CD8-positive, alpha-beta memory T cell (primary cell): ENCODE measurements at places on chromosomes 11 and 22. TPM values are rescaled to one million over a fixed set of nuclear protein-coding genes. Genes with fewer than 3 reads are reported as not detected.

- no peak for DNase-seq
These were observed 57.9 kb downstream of the NECTIN1 start for GRCh38 chr11:119671051-119671450.

DNA sequence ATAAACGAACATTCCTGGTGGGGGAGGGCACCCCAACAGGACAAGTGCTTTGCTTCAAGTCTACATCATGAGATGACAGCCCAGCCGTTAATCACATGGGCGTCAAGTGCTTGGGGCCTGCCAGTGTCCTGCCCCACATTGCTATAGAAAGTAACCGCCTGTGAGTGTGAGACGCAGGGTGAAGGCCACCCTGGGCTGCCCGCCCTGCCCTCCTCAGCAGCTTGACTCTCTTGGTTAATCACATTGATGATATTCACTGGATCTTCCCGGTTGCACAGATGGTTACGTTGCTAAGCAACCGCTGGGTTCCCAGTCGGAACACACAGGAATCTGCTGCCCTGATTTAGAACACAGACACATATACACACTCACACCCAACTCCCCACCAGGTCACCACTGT, 79.3 kb downstream of the CTTN start:
- no peak for DNase-seq

DNA sequence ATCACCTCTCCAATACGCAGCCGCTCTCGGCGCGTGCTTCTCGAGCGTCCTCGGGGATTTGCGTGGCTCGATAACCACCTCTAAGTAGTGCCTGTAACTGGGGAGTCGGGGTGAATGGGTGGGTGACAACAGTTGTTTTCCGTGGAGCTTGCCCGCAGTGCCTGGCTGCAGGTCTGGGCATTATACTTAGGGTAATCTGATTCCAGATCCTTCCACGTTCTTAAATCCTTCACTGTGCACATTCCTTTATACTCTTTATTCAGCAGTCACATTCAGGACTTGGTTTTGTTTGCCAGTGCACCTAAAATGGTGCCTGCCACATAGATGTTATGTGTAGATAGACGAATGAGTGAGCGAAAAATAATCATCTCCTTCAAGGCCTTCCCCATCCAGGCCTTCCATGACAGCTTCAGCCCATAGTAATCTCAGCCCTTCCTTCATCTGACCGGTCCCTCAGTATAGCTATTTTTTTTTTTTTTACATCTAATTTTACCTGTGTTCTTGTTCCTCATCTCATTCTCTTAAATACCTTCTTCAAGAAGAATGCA, 602 bp downstream of the NAT10 start:
- no peak for DNase-seq

Gene KRTAP5-1
- not detected for total RNA-seq

GRCh38 chr11:134026655-134027343, 42.1 kb upstream of the JAM3 start:
- DNase-seq: peak; percentile 31

Gene KRTAP5-8
- not detected for total RNA-seq

DNA sequence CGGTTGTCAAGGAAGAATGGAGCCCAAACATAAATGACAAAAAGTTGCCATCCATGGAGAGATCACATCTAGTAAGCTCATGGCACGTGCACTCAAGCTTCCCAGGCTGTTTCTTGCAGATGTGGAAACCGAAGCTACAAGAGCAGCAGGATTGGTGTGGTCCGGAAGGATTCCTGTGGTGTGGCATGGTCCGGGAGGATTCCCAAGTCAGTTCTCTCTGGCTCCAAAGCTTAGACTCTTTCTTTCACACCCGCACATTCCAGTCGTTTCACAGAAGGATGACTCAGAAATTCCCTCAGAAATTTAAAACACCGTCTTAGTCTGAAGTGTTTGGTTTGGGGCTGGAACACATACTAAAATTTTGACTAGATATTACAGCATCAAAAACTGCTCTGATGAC, 78.0 kb upstream of the DRD2 start:
- DNase-seq: no peak

DNA sequence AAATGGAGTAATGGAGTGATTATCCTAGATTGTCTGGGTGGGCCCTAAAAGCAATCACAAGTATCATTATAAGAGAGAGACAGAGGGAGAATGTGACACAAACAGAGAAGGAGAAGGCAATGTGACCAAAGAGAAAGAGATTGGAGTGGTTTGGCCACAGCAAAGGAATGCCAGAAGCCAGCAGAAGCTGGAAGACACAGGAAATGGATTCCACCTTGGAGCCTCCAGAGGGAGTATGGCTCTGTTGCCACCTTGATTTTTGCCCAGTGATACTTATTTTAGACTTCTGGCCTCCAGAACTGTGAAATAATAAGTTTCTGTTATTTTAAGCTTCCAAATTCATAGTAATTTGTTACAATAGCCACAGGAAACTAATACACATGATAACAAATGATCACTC, 36.8 kb upstream of the OR5P2 start:
- DNase-seq: no peak

GRCh38 chr11:134231958-134232659, 7.6 kb downstream of the VPS26B start:
- DNase-seq: no peak

GRCh38 chr22:38069372-38070249, 12.4 kb downstream of the PICK1 start:
- DNase-seq: no peak

Gene FGF19
- not detected for total RNA-seq

Gene OR5T2
- total RNA-seq: not detected

- no peak for DNase-seq
These were observed 19.7 kb downstream of the OR51E2 start for GRCh38 chr11:4677948-4678347.

Gene THY1
- total RNA-seq: 0.40 TPM

GRCh38 chr11:59584294-59584693, 31.3 kb downstream of the OSBP start:
- DNase-seq: no peak

Gene RFPL3
- not detected for total RNA-seq

Gene C11orf21
- total RNA-seq: 9.4 TPM

DNA sequence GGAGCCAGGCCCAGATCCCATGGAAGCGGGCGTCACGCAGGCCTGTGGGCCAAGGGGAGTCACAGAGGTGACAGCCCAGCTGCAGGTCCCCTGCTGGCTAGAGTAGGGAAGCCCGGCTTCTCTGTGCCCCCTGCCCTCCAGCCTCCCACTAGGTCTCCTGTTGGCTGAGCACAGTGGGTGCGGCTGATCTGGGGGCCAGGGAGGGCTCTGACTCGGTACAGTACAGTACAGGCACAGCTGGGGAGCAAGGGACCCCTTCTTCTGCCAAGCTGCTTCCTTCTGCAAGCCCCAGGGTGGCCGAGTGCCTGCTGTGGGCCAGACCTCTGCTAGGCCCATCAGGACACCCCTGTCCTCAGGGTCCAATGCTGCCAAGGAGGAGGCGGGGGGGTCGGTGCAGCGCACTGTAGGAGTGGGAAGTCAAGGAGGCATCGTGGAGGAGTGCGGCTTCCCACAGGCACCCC, 10.1 kb downstream of the SUSD2 start:
- no peak for DNase-seq

DNA sequence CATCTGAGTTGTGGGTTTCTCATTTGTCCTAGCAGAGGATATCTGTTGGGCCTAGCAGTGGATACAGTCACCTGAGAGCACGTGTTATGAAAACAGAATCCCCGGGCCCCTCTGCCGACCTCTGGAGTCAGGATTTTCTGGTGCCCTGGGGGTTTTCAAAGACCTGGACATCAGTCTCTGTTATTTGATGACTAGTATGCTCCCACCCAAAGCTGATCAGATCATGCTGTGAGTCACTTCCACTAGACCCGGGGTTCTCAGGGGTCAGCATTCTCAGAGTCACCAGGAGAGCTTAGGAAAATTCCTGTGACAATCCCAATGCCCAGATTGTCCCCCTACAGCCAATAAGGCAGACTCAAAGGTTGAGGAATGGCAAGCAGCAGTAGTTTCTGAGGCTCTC, 38.7 kb downstream of the KCNJ1 start:
- no peak for DNase-seq

Gene NUDT8
- 26.2 TPM for total RNA-seq

DNA sequence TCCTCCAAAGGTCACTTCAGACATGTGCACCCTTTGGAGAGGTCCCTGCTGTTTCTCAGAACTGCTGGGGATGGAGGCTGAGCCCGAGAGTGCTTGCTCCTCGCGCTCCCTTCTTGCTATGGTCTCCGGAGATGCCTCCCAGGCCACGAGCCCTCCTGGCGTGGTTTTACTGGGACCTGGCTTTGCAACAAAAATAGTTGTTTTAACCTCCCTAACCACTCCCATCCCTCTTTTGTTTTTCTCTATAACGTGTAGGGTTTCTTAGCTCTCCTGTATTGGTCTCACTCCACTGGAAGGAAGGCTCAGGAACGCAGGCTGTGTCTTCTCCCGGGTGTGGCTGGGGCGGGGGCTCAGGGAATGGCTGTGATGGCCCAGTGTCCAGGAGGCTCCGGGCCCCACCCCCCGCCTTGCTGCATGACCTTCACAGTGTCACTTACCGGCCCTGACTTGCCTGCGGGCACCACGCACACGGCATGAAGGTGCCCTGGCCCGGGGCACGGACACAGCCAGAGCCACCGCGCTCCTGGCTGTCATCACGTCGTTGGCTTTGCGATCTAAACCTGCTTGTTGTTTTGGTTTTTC, 5.6 kb downstream of the PTDSS2 start:
- DNase-seq: no peak

Gene SAC3D1
- total RNA-seq: 24.8 TPM

Gene GLB1L2
- total RNA-seq: 9.5 TPM

- DNase-seq: no peak
These were observed 1.6 kb upstream of the PAX6 start for GRCh38 chr11:31812383-31813381.

GRCh38 chr22:49203859-49204598, 623.6 kb downstream of the BRD1 start:
- DNase-seq: no peak

Gene MS4A7
- total RNA-seq: 0.98 TPM

- no peak for DNase-seq
These were observed 49.5 kb downstream of the PAX6 start for GRCh38 chr11:31761636-31762035.

- DNase-seq: no peak
These were observed 135.3 kb upstream of the ZBED5 start for GRCh38 chr11:10993186-10993585.

Gene OR5AS1
- total RNA-seq: not detected

GRCh38 chr11:61369372-61370348, 7.5 kb downstream of the TMEM138 start:
- DNase-seq: no peak
